Fibroblast of gingiva (primary cell): ENCODE measurements at places on chromosomes 3 and 15.
A peak's percentile ranks its signal among the peaks of the same experiment; 100 is the strongest.

DNA sequence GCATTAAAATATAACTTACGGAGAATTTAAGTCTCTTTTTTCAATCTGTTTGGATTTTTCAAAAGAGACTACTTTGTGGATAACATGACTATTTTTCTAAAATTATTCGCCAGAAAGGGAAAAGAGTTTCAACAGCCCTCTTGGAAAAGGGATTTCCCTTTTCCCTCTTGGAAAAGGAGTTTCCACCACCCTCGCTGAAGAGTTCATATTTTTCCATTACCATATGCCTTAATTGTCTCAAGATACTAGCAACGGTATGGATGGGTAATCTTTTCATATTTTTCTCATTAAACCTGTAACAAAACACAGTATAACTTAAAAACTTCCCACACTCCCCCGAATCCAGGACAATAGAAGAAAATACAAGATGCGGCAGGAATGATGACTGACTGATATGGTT lies 66.1 kb upstream of the SPATA12 start:
- DNase-seq = no peak

DNA sequence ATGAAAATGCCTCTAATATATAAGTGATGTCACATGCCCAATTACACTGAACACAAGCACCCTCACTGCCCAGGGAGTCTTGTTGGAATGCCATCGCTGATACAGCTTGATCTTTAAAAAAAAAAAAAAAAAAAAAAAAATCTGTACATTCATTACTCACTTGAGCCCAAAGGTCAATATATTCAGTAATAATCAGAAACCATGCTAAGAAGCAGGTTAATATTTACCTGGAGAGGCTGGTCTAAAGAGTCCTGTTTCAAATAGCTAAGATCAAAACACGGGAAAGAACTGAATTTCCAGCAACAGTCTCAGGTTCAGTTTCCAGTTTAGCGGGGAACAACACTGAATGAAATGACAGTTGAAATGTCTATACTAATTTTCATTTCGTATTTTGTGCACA lies 109.9 kb downstream of the UACA start:
- no peak for DNase-seq

GRCh38 chr3:4954256-4955000 lies 24.8 kb upstream of the BHLHE40 start:
- no peak for DNase-seq

DNA sequence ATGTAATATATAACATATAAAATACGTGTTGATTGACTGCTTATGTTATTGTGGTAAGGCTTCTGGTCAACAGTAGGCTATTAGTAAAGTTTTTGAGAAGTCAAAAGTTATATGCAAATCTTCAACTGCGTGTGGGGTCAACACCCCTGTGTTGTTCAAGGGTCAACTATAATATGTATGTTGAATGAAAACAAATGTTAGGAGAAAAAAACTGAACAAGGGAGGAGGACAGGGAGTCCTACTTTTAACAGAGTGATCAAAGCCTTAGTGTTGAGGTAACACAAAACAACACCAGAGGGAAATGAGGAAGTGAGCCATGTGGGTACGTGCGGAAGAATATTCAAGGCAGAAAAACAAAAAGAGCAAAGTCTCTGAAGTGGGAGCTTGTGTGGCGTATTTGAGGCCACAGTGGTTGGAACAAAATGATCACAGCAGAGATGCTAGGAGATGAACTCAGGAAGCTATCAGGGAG lies 62.5 kb downstream of the SFMBT1 start:
- DNase-seq = no peak

DNA sequence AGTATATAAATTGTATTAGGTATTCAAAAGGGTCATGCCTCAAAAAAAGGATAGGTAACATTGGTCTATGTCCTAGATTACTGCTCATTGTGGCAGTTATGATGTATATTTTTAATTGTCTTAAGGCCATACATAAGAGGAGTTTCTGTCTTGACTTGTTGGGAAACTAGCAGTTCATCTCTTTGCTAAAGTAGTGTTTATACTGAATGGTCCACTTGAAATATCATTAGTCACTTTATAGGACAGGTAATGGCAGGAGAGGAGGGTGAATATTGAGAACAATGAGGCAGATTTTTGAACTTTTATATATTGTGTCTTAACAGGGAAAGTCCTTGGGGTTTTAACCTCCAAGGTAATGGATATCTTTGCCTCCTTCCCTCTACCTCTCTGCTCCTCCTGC lies 58.4 kb downstream of the TP63 start:
- DNase-seq = no peak

DNA sequence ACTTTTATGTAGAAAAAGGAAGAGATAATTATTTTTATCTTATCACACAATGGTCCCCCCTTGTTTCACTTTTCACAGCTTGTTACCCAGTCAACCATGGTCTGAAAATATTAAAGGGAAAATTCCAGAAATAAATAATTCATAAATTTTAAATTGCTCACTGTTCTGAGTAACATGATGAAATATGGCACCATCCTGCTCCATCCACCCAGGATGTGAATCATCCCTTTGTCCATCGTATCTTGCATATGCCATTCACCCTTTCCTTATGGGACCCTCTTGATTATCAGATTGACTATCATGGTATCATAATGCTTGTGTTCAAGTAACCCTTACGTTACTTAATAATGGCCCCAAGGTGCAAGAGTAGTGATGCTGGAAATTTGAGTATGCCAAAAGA lies 43.7 kb downstream of the ANKRD28 start:
- DNase-seq = peak; percentile 55

DNA sequence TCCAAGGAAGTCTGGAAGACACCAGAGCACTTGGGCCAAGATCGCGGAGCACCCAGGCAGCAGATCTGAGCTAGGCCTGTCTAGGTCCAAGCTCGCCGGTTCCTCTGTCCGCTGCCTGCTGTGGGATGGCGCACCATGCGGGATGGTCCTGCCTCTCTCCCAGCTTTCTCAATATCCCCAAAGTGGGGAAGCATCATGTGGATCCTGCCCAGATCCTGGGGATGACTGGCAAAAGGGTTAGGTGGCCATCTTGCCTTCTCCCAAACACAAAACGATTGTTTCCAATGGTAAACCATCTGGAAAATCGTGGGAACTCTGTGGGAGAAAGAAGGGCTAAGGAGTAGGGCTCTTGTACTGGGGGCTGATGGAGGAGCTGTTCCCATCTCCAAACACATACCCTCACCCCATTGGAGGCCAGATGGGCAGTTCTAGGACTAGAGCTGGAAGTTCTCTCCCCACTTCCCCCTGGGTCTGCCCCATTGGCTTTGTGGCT lies 8.9 kb downstream of the PRKCD start:
- DNase-seq = no peak

- no peak for DNase-seq
Measured at GRCh38 chr3:136187868-136188267, 8.3 kb downstream of the MSL2 start.

DNA sequence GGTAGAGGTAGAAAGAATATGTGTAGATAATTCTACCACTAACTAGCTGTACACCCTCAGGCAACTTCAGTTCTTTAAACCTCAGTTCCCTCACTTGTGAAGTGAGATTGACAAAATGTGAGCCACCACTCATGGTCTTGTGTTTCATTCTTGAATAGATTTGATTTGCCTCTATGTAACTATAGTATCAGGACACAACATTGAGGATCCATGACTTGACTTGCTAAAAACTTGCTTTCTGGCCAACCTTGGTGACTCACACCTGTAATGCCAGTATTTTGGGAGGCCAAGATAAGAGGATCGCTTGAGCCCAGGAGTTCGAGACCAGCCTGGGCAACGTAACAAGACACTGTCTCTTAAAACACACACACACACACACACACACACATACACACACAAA lies 115.8 kb upstream of the FLNB start:
- no peak for DNase-seq

DNA sequence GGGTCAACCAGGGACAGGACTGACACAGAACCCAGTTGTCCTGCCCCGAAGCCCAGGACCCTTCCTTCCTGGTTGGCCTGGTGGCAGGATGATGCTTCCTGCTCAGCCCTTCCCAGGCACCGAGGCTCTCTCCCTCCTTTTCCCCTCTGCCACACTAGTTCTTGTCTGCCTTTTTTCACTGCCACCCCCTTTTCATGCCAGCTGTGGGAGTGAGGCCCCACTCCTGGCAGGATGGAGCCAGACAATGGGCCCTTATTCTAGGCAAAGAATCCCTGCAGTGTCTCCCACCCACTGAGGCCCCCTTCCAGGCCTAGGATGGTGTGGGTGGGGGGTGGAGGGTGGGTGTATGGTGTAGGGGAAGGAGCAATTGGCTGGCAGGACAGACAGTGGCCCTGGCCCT lies 1.1 kb upstream of the SCAMP5 start:
- no peak for DNase-seq

DNA sequence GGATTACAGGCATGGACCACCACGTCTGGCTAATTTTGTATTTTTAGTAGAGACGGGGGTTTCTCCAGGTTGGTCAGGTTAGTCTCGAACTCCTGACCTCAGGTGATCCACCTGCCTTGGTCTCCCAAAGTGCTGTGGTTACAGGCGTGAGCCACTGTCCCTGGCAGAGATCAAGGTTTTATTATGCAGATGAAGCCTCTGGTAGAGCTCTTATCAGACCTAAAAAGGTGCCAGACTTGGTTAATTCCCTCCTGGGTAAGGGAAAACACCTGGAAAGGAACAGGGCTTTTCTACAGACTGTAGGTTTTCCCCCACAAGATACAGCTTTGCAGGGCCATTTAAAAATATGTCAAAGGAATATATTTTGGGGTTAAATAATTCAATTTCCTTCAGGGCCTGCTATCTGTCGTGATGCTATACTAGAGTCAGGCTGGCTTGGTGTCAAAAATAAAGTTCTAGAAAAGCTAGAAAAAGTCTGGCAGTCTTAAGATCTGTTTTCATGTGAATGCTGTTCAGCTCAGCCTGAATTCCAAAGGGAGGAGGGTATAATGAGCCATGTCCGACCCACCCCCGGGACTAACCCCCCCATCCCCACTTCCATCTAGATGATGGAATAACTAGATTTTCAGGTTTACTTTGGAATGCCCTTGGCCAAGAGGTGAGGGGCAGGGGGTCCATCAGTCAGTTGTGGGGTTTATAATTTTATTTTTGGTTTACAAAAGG lies 1.9 kb upstream of the BLOC1S6 start:
- DNase-seq = no peak

DNA sequence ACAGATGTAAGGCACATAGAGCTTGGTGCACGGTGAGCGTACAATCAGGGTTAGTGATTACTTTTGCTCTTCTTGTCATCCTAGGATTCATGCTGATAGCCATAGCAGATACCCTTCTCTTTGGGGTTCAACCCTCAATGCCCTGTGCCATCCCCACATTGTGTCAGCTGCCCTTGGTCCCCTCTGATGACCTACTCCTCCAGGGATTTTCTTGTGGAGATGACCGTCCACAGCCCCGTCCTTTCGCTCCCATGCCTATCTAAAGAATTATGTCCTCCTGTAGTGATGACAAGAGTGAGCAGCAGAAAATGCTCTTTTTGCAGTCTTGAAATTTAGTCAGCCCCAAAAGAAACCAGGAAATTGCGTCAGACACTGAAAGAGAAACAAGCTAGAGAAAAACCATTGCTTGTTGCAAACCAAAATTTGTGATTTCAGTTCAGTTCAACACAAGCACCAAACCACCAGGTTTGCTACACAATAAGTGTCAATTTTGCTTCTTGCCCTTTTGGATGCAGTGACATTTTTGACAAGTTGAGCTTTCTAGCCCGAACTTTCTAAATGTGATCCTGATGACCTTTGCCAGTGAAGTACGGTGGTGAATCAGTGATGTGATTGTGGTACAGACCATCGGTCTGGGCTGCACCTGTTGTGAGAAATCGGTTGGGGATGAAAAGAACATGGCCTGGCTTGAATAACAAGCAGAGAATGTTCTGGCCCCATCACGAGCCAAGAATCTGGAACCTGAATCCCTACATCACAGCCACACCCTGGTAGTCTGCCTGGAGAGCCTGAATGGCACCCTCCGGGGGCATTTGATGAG lies 41.3 kb downstream of the CMTM7 start:
- DNase-seq = peak; percentile 18

DNA sequence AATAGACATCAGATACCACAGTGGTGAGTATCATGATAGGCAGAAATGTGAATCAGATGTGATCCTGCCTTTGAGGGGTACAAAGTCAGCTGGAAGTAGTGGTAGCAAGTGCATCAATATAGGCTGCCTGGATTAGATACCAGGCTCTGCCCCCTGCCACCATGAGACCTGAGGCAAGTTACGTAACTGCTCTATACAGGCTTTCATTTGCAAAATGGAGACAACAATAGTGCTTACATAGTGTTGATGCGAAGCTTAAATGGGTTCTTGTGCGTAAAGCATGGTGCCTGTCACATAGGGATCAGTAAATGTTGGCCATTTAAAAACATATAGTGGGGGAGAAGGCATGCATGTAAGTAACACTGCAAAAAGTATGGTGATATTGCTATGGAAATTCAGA lies 158.0 kb downstream of the RYR3 start:
- no peak for DNase-seq

DNA sequence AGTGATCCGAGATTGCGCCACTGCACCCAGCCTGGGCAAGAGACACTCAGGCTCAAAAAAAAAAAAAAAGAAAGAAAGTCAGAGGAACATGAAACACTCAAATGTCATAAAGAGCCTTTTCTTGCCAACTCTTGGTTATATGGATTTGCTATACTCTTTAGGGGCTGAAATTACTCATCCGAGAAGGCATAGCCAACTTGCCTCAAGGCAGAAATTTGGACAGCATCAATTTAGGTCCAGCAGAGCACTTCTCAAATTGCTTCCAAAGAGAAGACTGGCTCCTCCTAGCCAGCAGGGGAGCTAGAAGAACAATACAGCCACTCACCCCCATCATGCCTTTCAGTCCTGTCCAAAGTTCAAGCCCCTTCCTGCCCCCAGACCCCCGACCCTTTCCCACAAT lies 43.8 kb downstream of the OSBPL10 start:
- DNase-seq = peak; percentile 63

DNA sequence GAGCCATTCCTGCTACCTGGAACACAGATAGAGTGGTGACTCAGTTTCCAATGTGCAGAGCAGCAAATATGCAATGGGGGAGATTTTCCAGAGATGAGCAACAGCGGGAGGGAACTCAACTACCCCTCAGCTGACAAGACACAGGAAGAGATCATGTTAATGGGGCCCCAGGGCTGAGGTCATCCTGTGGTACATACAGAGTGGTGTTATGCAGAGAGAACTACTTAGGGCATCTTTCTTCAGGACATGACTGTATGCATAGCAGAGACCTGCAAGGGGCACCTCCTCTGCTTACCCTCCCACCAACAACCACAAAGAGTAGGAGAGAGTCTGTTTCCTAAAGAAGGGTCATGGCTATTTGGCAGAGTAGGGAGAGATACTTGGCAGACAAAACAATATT lies 6.8 kb upstream of the TBC1D5 start:
- DNase-seq = no peak

DNA sequence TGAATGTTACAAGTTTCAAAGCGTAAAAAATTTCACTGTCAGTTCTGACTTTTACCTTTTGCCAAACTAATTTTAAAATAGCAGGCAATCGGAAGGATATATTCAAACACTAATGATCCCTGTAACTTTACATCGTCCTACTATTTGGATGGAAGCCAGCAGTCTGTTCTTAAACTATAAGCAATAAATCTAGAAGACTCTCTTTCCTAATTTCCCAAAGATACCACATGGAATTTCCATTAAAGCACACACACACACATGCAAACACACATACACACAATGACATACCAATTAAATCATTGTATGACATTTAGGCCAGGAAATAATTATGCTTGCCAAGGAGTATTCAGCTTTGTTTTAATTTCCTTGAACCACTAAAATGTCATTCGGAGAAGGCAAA lies 32.0 kb downstream of the IL17RD start:
- no peak for DNase-seq
